ENCODE measurements at places on chromosomes 5 and 9.

GRCh38 chr5:142637871-142638270, 48.0 kb downstream of the FGF1 start:
- DNase-seq: no peak

DNA sequence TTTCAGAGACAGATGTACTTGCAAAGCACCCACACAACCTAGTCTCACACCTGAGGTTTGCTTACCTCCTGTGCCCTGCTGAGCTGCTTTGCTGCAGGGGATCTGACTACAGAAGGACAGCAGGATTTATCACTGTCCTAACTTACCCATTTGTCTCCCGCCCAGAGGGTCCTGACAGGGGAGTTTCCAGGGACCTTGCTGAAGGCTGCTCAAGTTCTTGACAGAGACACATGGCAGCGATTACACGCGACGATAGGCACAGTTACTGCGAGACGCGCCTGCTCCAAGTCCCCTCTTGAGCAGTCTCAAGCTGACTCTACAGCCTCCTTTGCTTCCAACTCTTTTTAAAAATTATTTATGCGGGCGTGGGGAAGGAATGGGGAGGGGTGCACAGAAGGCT, 24.6 kb upstream of the GALNT10 start:
- DNase-seq: no peak

DNA sequence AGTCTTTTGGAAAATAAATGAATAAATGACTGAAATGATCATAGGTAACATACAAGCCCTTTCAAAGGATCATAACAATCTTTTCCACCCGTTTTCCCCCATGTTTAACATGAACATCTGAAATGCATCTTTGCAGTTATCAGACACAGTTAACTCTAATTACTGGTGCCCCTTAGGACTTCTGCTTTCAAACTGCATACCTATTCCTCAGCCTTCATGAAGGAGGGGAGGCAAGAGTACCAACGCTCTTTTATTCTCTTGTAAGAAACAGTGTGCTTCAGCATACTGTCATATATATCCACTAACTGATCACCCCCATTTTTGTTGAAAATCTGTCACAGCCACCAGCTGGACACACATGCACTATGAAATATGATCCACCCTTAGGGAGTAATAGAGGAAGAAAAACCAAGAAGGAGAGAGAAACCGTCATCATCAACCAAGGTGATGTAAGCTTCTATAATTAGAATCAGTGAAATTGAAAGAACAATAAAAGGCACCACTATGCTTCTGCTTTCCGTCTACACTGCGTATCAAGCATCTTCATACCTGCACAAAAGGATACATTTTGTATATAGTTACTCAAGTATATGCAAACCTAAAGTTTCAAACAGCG, 98.7 kb downstream of the RAPGEF6 start:
- DNase-seq: no peak

GRCh38 chr5:7363067-7363677, 32.8 kb upstream of the ADCY2 start:
- no peak for DNase-seq

GRCh38 chr9:35114113-35114839, 1.4 kb downstream of the ATOSB start:
- DNase-seq: no peak

- DNase-seq: no peak
These were observed 179.1 kb upstream of the GNA14 start for GRCh38 chr9:77827104-77827784.

DNA sequence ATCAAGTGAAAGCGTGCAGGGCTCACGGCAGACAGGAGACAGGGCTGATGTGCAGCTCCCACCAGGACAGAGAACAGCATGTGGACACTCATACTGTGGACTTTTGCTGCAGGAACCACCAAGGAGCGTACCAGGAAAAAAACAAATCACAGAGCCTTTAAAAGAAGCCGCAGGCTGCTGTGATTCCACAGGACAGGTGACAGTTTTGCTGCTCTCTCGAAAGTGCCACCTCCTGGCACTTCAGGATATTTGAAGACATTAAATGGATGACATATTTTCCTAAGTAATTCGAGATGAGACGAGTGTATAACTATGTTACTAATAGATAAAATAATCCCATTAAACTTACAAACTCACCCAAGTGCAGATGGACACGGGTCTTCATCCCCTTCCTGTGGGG, 29.3 kb downstream of the ZDHHC11 start:
- DNase-seq: no peak

DNA sequence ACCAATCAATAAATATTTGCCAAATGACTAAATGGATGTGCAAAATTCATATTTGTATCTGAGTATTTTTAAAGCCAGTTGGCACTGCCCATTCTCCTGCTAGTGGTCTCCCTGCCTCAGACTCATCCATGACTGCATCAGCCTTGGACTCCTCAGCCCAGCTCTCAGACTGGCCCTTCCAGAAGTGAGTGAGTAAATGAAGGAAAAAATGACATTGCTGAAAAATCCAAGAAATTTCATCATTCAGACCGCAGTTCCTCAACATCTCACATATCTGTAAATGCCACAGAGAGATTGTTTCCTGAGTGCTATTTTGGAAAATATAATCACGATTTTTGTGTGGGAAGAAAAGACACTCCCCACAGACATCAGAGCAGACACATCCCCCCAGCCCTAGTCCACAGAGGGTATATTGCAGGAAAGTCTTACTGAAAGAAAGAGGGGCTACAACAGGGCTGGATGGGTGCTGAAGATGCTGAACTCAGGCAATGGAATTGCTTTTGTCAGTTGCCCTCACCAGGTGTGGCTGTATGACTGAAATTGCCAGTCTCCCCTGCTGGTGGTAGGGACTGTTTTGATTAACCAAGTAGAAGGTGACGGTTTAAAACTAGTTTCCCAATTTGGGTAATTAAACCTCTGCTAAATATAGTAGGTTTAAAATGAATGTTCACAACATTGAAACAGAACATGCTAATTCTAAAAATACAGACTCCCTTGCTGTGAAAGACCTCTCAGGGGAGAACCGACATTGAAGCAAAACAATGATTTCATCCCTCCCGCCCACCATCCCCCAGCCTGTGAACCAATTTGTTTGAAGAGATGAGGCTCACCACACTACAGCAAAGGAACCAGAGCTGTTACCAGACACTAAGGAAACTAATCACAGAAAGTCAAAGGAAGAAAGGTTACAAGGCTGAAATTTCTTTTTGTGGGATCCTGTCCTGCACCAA, 158.8 kb downstream of the DEPDC1B start:
- DNase-seq: no peak

- DNase-seq: no peak
These were observed 156.2 kb upstream of the NR3C1 start for GRCh38 chr5:143559586-143560109.

DNA sequence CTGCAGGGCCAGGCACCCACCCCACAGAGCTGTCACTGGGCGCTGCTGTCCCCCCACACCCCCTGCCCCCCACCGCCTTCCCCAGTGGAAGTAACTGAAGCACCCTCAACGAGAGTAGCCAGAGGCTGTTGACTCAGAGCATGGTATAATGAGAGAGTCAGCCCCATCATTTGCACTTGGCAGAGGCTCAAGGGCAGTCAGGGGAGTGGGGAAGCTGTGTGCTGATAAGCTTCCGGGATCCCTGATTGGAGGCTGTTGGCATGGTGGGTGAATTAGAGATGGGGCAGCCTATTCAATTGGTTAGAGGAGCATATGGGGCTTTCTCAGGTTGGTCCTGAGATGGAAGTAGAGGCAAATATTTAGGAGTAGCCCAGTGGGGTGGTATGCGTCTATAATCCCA, 77.1 kb upstream of the GOLM1 start:
- no peak for DNase-seq

DNA sequence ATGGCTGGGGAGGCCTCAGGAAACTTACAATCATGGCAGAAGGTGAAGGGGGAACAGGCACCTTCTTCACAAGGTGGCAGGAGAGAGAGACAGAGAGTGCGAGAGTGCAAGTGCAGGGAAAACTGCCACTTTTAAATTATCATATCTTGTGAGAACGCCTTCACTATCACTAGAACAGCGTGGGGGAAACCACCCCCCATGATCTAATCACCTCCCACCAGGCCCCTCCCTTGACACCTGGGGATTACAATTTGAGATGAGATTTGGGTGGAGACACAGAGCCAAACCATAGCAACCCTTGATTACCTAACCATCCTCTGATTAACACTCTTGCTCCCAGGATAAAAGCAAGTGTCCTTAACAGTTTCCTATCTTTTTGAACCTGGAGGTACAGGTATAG, 21.1 kb downstream of the ADAMTS19 start:
- no peak for DNase-seq

- no peak for DNase-seq
These were observed 1138.2 kb downstream of the TAF11L14 start for GRCh38 chr5:18772475-18772874.

GRCh38 chr9:121499427-121500164, at the start of gene GGTA1:
Gene GGTA1 (minus strand): TSS chr9:121499844. CDS start chr9:121467922, 31,922 bp downstream.
- DNase-seq: no peak

GRCh38 chr5:173717959-173718358, 101.5 kb upstream of the BOD1 start:
- no peak for DNase-seq

DNA sequence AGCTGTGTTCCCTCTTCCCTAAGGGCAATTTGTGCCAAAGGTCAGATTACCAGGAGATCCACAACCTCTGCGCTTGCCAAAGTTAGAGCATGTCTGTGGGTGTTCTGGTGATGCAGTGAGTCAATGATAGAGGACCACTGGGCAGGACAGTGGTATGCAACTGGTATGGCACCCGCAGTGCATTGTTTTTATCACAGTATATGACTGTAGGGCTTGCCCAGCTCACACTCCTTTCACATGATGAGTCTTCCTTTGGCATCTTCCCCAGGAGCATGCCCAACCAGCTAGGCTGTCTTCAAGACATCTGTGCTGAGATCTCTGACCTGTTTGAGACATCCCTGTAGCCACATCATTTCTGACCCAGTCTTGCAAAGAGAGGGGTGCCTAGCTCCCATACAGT, 1650.0 kb upstream of the CDH6 start:
- no peak for DNase-seq

GRCh38 chr9:114518599-114519022, 13.3 kb upstream of the WHRN start:
- no peak for DNase-seq

DNA sequence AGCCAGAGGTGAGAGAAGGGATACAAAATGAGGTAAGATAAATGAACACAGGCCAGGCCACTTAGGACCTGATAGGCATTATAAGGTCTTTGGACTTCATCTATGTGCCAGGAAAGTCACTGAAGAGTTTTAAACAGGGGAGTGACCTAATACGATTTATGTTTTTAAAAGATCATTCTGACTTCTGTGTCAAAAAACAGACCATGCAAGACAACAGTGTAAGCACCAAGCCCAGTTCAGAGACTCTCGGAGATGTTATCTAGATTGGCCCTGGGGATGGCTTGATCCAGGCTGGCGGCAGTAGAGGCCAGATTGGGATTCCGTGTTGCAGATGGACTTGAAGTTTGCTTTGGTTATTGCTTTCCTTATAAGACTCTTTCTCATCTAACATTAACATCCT, 43.0 kb upstream of the DPYSL3 start:
- DNase-seq: no peak

GRCh38 chr5:76820526-76820890, 1.7 kb downstream of the F2RL1 start:
- DNase-seq: no peak

DNA sequence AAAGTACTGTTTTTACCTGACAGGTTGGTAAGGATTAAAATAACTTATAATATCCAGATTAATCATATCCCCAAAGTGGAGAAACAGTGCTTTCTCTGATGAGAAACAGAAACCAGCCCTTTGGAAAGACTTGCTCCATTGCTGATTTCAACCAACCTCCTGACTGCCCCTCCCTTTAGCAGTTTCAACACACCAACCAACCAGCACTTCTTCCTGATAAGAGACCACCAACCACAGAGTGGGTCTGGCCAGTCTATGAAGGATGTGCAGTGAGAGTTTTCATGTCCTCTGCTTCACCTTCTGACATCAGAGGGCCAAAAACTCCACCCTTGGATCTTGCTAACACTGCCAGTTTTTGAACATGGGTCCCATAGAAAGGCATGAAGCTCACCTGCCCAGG, 28.1 kb downstream of the RIGI start:
- DNase-seq: no peak

DNA sequence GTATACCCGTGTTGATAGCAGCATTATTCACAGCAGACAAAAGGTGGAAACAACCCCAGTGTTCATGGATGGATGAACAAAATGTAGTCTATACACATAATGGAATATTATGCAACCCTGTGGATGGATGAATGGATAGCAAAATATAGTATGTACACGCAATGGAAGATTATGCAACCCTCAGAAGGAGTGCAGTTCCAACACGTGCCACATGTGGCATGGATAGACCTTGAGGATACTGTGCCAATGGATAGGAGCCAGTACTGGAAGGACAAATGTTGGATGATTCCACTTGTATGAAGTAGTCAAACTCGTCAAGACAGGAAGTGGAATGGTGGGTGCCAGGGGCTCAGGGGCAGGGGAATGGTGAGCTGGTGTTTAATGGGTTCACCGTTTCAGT, 44.9 kb downstream of the PLEKHG4B start:
- DNase-seq: no peak

DNA sequence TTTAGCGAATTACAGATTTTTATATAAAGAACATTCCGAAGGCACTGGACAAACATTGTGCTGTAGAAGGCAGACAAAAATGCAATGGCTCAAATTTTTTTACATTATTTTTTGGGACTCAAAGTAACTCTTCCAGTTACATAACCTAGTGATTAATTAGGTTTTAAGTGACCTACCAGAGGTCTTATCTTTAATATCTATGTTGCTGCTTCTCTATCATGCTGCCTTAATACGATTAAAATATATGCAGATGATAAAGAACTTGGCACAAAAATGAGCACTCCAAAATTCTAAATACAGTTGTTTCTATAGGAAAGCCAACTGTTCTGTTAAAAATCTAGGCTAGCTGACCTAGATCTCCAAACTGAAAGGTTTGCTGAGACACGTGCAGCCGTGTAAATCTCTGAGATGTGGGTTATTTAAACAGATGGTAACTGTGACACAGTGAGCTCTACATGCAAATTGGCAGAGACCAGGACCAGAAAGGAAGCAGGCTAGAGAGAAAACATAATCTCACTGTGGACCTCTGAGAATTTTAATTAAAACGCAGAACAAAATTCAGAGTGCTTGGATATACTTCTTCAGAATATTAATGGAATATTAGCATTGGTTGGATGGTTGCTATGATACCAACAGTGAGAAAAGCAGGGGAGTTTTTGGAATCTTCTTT, 56.2 kb downstream of the CAMK4 start:
- no peak for DNase-seq

All from stimulated activated CD4-positive, alpha-beta T cell treated with anti-CD3 and anti-CD28 coated beads, Interleukin-15, amount 100 ng/mL, for 1 hour (primary cell).